ENCODE measurements at places on chromosomes 16 and 17. TPM values are rescaled to one million over a fixed set of nuclear protein-coding genes. Genes with fewer than 3 reads are reported as not detected.

The SSTR5 gene
- 0.30 TPM for polyA plus RNA-seq

The SEPTIN1 gene
- 2.5 TPM for polyA plus RNA-seq

The CHST6 gene
- 0.98 TPM for polyA plus RNA-seq

The MPP2 gene
- 6.8 TPM for polyA plus RNA-seq

The CSF3 gene
- not detected for polyA plus RNA-seq

The MIEF2 gene
- polyA plus RNA-seq, result 17.7 TPM

The ZACN gene
- 25.9 TPM for polyA plus RNA-seq

The GFAP gene
- polyA plus RNA-seq, result 0.83 TPM

The ESRP2 gene
- 25.5 TPM for polyA plus RNA-seq

The PGAP3 gene
- 48.7 TPM for polyA plus RNA-seq

The OR1A1 gene
- polyA plus RNA-seq, result not detected

The CORO6 gene
- polyA plus RNA-seq, result 5.5 TPM

The CPD gene
- 81.5 TPM for polyA plus RNA-seq

The RND2 gene
- 3.3 TPM for polyA plus RNA-seq

The SRL gene
- polyA plus RNA-seq, result 0.88 TPM

The KCNJ2 gene
- polyA plus RNA-seq, result 3.1 TPM

The TMEM88 gene
- 33.1 TPM for polyA plus RNA-seq

The KRTAP1-1 gene
- polyA plus RNA-seq, result not detected
